Activated CD4-positive, alpha-beta T cell treated with anti-CD3 and anti-CD28 coated beads for 24 hours (primary cell): ENCODE measurements at places on chromosomes 4 and X.

DNA sequence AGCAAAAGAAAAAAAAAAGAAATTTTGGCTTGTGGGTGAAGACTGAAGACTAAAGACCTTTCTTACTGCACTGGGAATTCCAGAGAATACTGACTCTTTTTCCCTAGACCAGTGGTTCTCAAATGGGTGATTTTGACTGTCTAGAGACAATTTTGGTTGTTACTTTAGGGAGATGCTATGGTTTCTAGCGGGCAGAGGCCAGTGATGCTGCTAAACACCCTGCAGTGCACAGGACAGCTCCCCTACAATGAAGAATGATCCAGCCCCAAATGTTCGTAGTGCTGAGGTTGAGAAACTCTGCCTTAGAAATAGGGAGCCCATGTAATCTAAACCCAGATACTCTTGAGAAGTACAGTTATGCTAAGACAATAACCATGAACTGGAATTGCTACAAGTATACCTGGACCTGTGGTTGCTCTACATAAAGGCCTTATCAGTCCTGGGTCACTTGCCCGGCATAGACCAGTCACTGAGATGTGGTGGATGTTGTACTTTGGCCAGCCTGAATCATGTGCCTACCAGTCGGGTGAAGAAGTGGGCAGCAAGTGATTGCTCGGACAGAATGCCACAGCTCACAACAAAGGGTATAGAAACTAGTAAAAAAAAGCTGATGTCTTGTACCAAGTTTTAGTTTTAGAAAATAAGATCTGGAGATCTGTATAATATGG is 16.0 kb downstream of the ARHGAP10 start:
- no peak for DNase-seq

- DNase-seq: no peak
Measured at GRCh38 chr4:157459785-157460184, 239.3 kb downstream of the GRIA2 start.

GRCh38 chr4:18859468-18859867 is 837.9 kb upstream of the LCORL start:
- DNase-seq: no peak

DNA sequence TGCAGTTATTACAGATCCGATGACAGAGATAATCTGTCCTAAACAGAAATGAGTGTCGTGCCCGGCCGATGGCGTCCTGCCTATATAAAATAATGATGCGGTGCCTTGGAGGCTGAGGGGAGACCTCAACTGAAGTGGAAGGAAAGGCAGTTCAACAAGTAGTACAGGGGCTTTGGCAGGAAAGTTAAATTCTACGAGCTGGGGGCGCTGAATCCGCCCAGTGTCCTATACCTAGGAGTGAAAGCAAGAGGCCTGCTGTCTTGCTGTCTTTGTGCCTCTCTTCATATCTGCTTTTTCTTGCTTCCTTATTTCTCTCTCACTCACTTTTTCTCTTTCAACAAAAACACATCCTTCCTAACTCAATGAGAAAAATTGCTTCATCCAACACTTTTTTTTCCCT is 82.2 kb upstream of the PRPS2 start:
- no peak for DNase-seq

- DNase-seq: no peak
Measured at GRCh38 chr4:109052821-109053220, 249.6 kb downstream of the COL25A1 start.

- no peak for DNase-seq
Measured at GRCh38 chr4:121150003-121150402, 14.1 kb downstream of the TNIP3 start.

DNA sequence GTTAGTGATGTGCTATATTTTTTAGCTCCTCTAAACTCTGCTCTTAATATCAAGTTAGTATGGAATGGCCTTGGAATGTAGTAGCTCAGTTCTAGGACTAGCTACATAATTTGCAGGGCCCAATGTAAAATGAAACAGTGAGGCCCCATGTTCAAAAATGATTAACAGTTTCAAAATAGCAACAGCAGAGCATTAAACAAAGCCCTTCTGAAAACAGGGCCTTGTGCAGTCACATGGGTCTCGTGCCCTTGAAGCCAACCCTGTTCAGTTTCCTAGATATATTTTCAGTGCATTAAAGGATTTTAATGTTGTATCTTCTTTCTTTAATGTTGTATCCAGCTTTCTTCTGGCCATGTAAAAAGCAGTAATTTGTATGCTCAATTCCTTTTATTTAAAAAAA is 82.1 kb downstream of the TASL start:
- no peak for DNase-seq

GRCh38 chr4:95124906-95125504 is 367.2 kb downstream of the BMPR1B start:
- no peak for DNase-seq

- no peak for DNase-seq
Measured at GRCh38 chrX:155046811-155047528, 20.3 kb downstream of the FUNDC2 start.
